ENCODE measurements at places on chromosomes 3 and 15.

DNA sequence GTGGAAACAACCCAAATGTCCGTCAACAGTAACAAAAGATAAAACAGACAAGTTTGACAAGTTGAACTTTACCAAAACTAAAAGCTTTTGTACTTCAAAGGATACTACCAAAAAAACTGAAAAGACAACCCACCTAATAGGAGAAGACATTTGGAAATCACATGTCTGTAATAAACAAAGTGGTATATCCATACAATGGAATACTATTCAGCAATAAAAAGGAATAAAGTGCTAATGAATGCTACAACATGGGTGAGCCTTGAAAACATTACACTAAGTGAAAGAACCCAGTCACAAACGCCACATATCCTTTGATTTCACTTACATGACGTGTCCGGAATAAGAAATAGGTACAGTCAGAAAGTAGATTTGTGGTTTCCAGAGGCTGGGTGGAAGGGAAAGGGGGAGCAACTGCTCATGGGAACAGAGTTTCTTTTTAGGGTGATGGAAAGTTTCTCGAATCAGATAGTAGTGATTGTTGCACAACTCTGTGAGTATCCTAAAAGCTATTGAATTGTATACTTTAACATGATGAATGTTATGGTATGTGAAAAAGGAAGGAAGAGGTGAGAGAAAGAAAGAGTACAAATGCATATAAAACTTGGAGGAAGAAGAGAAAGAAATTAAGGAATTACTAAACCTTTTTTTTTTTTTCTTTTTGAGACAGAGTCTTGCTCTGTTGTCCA is 72.7 kb upstream of the ABHD2 start:
- no peak for DNase-seq

DNA sequence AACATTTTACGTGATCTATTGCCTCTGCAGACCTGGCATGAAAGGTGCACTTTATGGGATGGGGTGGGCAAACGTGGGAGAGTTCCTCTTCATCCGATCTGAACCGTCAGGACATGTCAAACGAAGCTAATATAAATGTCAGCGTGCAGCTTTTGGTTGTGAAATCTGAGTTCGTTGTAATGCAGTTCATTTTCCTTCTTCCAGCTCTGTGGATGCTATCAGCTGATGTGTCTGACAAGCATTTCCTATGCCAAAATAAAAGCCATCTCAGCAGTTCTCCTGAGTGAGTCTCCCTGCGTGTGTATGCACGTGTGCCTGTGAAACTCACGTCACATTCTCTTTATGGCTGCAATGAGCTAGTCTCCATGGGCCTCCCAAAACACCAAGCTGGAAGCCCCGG is 512.3 kb downstream of the MCTP2 start:
- DNase-seq: no peak

DNA sequence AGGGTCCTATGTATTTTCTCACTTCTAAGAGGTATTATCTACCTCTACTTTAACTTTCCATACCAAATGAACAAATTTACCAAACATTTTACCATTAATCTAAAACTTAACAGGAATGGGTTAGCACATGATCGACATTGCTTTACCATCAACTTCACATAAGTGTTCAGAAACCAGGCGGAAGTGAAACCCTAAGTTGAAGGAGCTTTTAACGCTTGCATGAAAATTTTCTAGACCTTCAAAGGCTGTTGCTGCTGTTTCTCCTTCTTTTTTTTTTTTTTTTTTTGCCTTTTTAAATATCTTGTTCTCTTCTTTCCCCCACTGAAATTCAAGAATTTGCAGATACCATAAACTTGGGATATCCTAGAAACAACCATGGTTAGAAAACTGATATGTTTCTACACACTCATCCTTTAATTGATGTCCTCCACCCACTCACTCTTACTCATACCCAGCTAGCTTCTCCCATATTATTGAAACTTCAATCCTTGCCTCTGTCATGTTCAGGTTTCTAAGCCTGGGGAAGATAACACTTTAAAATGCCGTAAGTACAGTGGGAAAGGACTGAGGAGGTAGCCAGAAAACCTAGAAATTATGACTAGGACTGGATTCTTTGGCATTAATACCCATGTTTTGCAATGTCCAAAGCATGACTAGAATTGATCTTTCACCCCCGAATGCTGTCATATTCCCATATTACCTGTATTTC is 24.7 kb downstream of the MYO5A start:
- no peak for DNase-seq

DNA sequence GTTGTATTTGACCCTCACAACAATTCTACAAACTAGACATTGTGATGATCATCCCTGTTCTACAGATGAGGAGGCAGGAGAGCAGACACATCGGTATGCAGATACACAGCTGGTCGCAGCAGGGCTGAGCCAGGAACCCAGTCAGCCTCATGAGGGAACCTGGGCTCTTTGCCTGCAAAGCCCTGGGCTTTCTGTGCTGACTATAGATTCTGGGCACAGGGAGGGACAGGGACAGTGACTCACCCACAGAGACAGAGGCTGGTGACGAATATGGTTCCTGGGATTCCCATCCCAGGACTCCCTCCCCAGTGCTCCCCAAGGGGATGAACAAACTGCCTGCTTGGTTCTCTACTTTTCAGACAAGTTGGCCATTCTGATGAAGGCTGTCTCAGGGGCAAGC is 3.8 kb upstream of the CAMP start:
- no peak for DNase-seq

DNA sequence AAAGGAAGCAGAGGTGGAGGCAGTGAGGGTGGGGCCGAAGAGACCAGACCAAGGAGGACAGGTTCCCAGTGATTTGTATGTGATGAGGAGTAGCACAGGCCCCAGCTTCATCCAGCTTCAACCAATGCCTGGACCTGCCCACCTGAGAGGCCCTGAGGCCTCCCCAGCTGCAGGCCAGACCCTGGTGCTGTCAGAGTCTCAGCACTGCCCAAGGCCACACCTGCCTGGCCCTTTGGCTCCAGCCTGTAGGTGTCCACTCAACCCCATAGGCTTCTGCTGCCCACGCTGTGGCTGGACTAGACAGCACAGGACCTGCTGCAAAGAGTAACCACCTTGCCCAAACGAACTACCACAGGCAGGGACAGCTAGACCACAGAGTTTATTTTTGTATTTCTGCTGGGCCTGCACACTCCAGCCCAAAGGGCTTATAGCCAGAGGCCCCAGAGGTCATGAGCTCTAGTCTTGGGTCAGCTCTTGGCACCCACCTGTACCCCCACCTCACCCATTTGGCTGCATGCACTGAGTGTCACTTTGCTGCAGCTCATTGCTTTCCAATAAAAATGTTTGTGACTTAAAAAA is 81.9 kb upstream of the CDV3 start:
- DNase-seq: no peak

DNA sequence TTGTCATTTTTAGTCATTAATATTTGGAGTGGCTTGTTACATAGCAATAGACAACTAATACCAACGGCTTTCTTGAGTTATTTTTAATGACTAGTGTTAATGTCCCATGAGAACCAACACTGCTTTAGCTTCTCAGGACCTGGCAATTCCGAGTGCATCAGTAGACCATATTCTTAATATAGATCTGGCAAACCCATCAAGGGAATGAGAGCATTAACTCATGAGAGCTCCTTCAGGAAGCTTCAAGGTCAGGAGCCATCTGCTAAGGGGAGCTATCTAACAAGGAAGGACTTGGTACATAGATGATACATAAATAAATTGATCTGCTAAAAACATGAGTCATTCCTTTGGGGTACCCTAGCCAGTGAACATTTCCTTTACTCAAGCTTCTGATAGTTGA is 122.6 kb upstream of the EPHA3 start:
- no peak for DNase-seq

GRCh38 chr3:59374818-59375211 is 325.0 kb upstream of the CFAP20DC start:
- no peak for DNase-seq

DNA sequence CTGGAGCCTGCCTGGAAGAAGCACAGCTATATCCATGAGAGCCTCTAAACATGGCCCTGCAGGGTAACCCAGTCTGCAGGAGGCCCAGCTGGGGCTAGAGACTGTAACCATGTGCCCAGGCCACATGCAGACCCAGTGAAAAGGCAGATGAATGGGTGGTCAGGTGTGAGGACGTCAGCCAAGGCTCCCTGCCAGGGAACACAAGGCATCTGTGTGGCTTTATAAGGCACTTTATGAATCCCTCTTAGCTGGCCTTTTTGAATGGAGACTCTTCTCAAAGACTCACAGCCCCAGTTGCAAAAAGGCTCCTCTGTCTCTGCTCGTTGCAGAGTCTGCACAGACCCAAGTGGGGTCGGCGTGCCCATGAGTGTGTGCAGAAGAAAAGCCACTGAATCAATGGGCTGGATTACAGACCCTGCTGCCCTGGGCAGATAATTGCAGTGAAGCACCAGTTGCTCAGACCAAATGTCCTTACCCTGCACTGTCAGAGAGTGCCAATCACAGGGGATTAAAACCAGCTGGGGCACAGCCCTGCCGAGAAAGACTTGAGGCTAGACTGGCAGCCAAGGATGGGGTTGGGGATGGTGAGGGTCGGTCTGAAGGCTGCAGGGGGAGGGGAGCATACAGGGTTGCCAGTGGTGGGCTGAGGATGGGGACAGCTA is 154.2 kb downstream of the RAB11A start:
- DNase-seq: no peak

DNA sequence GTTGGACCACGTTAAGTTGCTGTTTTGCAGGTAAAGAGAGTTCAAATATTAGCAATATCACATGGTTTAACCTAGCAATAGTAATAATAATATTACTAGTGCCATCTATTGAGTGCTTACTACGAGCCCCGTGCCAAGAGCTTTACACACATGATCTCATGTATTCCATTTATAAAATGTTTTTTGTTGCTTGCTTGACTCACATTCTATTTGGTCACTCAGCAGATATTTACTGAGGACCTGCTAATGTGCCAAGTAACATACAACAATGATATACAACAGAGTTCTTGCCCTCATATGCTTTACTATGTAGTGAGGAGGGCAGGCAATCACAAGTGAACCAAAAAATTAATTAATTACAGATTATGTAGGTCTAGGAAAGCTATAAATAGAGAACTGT is 36.7 kb downstream of the CTDSPL start:
- DNase-seq: no peak

DNA sequence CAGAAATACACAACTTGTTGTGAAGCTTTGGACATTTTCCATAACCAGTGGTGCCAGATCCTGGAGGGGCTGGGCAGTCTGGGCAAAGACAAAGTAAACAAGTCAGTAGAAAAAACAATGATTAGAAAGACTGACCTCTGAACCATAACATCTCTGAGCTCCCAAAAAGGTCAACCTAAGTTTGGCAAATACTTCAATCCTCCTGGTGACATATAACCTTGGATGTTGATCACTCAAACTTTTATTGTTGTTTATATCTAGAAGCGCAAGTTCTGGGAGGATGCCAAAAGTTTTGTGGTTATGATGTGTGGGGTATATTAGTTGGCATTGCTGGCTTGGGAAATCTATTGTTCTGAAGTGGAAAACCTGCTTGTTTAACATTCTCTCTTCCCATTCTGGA is 257.7 kb downstream of the DIPK2A start:
- DNase-seq: no peak

GRCh38 chr15:78469031-78469430 is 31.0 kb downstream of the IREB2 start:
- no peak for DNase-seq

Measured in stimulated activated CD8-positive, alpha-beta memory T cell treated with anti-CD3 and anti-CD28 coated beads, Interleukin-7, amount 100 ng/mL, for 4 hours (primary cell).